ENCODE measurements at places on chromosomes 4 and X.

DNA sequence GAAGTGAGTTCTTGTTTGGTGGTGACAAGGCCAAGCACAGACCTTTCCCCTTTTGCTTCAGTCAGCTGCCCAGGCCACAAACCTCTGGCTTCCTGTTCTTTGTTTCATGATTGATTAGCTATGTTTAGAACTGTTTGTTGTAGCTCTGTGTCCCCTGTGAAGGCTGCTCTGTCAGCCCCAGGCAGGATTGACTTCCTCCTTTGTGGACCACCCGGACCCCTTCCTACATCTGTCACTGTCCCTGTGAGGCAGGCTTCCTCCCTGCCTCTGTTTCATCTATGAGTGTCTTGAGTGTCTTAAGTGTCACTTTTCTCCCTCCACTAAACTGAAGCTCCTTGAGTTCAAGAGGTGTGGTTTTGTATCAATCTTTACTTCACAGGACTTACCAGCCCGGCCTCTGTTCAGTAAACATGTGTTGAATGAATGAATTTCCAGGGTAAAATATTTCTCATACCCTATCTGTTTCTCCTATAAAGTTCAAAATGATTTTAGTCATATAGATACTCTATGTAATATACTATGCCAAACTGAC, 83.5 kb downstream of the ZNF674 start:
- no peak for DNase-seq

DNA sequence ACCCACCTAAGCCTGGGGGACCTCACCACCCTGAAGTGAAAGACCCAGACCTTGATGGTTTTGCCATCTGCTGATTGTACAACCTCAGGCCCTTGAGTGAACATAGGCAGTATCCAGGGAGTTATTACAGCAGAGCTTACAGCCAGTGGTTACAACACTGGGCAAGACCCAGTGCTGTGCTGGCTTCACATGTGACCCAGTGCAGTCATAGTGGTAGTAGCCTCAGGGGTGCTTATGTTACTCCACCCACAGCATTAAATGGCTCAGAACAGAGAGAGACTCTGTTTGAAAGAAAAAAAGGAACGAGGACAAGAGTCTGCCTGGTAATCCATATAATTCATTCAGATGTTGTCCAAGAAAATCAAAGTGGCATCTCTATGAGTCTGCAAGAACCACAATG, 45.2 kb upstream of the DACH2 start:
- DNase-seq = no peak

- no peak for DNase-seq
Observed at GRCh38 chr4:1802720-1803522, 9.8 kb downstream of the FGFR3 start.

- DNase-seq = no peak
Observed at GRCh38 chr4:69330345-69331047, 50.2 kb downstream of the UGT2B28 start.

DNA sequence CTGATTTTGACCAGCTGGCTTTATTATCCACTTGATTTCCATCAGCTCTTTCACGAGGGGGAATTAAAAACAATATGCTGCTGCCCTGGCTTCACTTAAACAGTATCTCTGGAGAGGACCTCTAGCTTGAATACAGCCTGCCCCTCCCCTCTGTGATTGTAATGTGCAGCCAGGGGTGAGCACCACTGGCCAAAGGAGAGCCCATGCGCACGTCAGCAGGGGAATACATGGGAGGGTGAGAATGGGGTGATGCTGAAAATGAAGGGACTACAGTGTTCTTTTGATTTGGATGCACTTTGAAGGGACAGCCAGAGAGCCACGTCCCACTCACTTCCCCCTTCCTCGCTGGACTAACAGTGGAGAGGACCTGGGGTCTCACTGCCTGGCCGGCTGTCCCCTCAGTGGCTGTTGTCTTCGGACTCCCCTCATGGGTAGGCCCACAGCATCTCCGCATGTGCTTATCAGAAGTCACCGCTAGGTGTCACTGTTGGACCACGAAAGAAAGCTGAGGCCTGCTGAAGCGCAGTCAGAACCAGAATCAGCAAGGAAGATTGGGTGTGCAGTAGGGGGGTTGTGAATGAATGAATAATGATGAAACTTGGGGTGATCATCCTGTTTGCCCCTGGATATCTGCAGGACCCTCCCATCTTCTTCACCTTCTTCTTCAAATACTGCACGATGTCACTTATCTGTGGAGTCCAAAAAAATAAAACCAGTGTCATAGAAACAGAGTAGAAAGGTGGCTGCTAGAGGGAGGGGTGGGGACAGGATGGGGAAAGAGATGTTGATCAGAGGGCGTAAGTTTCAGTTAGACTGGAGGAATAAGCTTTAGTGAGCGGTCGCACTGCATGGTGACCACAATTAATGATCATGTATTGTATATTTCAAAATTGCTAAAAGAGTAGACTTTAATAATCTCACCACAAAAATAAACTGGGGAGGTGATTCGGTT, 32.8 kb downstream of the CLCN4 start:
- peak; percentile 32 for DNase-seq

GRCh38 chr4:125642645-125643044, 327.9 kb downstream of the FAT4 start:
- no peak for DNase-seq

GRCh38 chrX:71095981-71096759, 519 bp downstream of the FOXO4 start:
- no peak for DNase-seq

DNA sequence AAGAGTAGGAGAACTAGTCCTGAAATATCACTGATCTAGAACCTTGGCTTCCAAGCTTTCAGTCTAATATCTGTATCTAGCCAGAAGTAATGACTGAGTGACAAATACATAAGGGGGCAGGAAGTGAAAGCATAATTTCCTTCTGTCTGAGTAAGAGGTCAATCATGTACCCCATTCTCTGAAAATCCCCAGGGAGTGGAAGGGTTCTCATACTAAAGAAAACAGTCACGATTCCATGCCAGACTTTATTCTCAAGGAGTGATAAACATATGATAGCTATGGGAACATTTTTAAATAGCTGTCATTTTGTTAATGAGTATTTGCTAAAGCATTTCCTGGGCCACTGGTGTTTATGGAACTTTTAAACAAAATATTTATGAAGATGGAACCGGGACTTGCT, 308.5 kb downstream of the ARHGAP24 start:
- no peak for DNase-seq

DNA sequence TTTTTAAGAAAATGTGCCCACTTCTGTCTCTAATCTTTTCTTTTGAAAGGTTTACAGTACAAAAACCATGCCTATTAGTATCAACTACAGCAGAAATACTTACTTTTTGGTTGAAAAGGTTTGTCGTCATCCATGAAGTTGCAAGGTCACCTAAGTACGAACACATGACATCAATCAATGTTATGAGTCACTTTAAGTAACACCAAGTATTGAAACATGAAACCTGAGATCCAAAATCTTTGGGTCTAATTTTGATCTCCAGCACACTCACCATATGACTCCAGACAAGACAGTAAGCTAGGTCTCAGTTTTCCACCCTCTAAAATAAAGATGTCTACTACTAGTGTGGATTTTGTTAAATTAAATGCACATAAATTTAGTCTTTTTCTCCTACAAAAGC, 8.4 kb downstream of the ZNF280C start:
- no peak for DNase-seq

DNA sequence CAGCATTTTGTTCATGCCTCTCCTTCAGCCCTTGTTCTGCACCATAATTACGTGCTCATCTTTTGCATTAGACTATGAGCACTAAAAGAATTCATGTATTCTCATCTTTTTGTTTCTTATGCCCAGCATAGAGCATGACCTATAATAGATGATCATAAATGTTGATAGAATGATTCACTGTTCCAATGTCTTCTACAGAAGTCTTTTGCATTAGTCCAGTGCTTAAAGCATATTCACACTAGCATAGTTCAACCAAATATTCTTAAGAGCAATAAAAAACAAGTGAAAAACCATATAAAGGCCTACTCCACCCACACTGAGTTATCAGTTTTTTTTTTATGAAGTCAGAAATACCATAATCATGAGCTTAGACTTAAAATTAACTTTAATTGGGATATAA, 36.5 kb upstream of the SLC10A4 start:
- no peak for DNase-seq

DNA sequence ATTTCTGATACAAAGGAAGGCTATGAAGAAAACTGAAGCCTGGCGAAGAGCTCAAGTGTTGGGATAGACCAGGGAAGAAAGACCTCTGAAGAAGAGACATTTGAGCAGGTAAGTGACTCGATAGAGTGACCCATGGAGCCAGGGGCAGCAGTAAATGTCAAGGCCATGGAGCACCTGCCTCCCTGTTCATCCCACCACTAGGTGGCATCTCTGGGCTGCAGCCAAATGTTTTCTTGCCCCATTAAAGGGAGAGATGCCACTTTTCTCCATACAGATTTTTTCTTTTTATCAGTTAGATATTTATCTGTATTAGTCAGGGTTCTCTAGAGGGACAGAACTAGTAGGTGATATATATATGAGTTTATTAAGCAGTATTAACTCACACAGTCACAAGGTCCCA, 4.9 kb upstream of the ZNF81 start:
- no peak for DNase-seq

DNA sequence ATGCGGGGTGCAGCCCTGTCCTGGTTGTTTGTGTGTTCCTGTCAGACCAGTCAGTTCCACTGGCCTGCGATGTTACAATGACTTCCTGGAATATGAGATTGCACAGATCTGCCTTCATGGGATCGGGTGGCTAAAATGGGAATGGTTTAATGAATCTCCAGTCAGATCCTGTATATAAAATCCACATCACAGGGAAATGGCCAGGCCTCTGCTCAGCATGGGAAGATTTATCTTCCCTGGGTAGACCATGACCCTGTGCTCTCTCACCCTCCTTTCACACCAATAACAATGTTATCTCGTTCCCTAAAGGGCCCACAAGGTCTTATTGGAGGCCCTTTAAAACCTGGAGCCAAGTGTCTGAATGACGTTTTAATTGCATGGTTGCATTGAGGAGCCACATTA, 307.4 kb downstream of the RAB28 start:
- DNase-seq = no peak

GRCh38 chr4:167775375-167775774, 317.0 kb upstream of the ANXA10 start:
- DNase-seq = no peak

DNA sequence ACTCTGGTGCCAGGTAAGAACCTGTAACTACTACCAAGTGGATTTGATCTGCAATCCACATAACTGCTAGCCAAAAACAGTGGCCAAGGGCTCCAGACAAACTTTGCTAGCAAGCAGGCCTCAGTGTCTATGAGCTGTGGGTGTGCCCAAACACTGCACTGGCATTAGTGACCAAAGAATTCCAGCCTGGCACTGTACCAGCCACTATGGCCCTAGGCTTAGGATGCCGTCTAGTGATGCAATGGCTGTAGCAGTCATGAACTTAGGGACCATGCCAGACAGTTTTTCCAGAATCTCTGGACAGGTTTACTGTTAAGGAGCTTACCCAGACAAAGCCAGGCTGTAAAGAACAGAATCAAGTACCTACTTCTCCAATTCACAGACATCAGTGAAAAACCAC, 33.7 kb upstream of the PRR27 start:
- DNase-seq = no peak

DNA sequence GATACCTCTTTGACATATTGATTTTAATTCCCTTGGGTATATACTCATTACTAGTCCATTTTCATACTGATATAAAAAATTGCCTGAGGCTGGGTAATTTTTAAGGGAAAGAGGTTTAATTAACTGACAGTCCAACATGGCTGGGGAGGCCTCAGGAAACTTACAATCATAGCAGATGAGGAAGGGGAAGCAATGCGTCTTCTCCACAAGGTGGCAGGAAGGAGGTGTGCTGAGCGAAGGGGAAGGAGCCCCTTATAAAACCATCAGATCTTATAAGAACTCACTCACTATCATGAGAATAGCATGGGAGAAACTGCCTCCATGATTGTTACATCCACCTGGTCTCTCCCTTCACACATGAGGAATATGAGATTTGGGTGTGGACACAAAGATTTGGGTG, 42.4 kb downstream of the MSX1 start:
- no peak for DNase-seq

- no peak for DNase-seq
Observed at GRCh38 chr4:19945501-19945900, 306.2 kb upstream of the SLIT2 start.

GRCh38 chrX:15814771-15815365, 24.6 kb downstream of the ZRSR2 start:
- DNase-seq = no peak

- DNase-seq = no peak
Observed at GRCh38 chr4:102843273-102843672, 15.9 kb upstream of the UBE2D3 start.

DNA sequence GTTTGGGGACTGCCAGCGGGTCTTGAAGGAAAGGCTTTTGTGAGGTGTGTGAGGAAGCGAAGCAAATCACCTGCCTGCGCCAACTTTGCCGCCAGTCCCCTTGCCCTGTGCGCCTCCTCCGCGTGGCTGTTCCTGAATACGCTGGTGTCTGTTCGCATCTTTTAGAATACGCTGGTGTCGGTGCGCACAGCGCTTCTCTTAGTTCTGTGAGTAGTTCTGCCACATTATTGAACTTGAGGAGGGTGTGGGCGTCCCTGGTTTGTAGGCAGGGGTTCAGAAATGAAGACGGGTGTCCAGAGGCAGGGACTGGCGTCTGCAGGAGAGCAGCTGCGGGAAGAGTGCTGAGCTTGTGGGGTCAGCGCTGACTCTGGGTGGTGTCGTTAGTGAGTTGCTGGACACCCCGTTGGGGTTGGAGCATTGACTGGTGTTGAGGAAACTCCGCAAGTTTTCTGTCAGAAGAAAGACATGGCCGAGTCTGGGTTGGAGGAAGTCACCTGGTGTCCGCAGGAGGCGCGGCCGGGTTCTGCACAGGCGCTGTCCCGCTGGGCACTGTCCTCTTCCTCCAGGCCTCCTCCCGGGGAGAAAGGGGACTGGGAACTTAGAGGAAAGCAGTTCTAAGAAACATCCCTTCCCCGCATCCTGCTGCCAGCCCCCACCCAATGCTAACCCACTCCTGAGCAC, 930 bp downstream of the ZNF718 start:
- DNase-seq = peak; percentile 8

DNA sequence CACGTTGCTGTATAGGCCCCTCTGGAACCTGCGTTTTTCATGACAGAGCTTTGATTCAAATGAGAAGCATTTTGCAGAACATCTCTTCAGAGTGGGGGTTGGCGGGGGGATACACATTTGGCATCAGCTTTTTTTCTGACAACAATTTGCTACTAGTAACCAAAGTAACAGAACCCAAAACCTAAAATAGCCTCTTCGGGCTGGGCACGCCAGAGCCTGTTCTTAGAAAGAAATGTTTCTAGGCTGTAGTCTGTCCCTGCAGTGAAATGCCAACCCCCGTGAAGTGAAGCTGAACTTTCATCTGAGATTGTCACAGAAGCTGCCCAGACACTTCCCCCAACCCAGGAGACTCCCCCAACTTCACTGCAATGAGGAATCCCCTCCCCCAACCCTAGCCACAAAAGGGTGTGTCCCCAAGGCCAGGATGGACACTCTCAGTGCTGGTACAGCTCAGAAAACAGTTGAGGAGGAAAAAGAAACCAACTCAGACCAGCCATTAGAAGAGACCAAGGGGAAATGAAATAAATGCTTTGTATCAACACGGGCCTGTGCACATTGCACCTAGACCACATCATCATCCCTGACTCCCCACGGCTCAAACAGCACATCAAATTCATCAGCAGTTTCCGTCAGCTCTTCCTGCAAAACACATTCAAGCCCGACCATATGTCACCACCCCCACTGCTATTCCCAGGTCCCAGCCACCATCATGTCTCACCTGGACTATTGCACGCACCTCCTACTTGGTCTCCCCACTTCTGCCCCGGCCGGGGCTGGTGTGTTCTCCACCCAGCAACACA, 8.4 kb upstream of the MAN2B2 start:
- DNase-seq = no peak
